Spinal cord (tissue), 10 donors: ENCODE measurements at places on chromosomes 7 and 10. TPM values are rescaled to one million over a fixed set of nuclear protein-coding genes. Genes with fewer than 3 reads are reported as not detected.
A peak's percentile ranks its signal among the peaks of the same experiment; 100 is the strongest.

- no peak for DNase-seq
These were observed 37.9 kb upstream of the ABCB5 start for GRCh38 chr7:20577441-20578071.

GRCh38 chr10:121710207-121710606 lies 112.0 kb upstream of the FGFR2 start:
- DNase-seq, result no peak

- no peak for DNase-seq
These were observed 2.5 kb downstream of the MTPN start for GRCh38 chr7:135974667-135975066.

- DNase-seq, result no peak
These were observed 10.4 kb downstream of the RALA start for GRCh38 chr7:39633563-39634477.

GRCh38 chr10:58967551-58968388 lies 208.7 kb upstream of the PHYHIPL start:
- peak; percentile 79 for DNase-seq

The FMC1 gene
- total RNA-seq, result 16.7 TPM

DNA sequence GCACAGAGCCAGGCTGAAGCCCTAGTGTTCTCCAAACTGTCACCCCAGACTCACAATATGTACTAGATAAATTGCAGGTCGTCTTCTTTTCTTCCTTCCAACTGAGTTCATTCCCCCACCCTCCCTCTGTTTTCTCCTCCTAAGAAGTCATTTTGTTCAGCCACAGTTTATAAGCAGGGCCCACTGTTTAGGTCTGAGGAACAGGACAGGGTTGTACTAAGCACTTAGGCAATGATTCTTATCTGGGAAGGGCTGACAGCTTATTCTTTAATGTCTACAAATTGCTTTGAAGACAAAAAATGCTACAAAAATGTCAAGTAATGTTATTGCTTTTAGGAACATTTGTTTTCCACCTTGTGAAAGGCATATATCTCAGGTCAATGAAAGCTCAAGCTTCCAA lies 59.1 kb downstream of the CDC123 start:
- DNase-seq, result peak; percentile 32

The NPTX2 gene
- 9.8 TPM for total RNA-seq

The GPR158 gene
- 24.6 TPM for total RNA-seq

GRCh38 chr10:33600381-33600780 lies 265.9 kb upstream of the NRP1 start:
- no peak for DNase-seq

The C10orf95 gene
- total RNA-seq, result not detected
